ENCODE measurements at places on chromosomes 5 and 9. TPM values are rescaled to one million over a fixed set of nuclear protein-coding genes. Genes with fewer than 3 reads are reported as not detected.

Gene SLC25A48
- polyA plus RNA-seq, result 0.79 TPM

Gene TRIM36
- 1.3 TPM for polyA plus RNA-seq

Gene ST6GALNAC4
- polyA plus RNA-seq, result 14.3 TPM

Gene OR1J2
- not detected for polyA plus RNA-seq

Gene ZNF618
- 14.0 TPM for polyA plus RNA-seq

Gene FCN2
- not detected for polyA plus RNA-seq

Gene BHMT
- polyA plus RNA-seq, result 9.7 TPM

GRCh38 chr5:155254399-155254798 is 240.8 kb downstream of the KIF4B start:
- H3K27ac ChIP-seq, result no peak overlapping the region
- H3K4me1 ChIP-seq, result no peaks in the 10 kb centered on the region
- H3K36me3 ChIP-seq, result no peaks in the 10 kb centered on the region

DNA sequence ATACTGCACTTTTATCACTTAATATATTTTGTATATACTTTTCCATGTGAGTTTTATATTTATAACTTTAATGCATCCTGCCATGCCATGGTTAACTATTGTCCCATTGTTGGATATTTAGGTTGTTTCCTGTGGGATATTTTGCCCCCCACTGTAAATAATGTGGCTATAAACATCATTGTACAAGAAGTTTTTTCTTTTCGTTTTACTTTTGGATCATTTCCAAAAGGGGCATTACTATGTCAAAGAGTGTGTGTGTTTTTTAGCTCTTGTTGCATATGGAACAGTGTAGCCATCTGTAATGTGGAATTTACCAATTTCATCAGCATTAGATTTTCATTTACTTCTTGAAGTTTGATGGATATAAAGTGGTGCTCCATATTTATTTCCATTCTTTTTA is 13.3 kb downstream of the ITGA2 start:
- no peaks in the 10 kb centered on the region for H3K27me3 ChIP-seq
- H3K36me3 ChIP-seq, result no peaks in the 10 kb centered on the region
- DNase-seq, result no peak
- no peaks in the 10 kb centered on the region for H3K4me1 ChIP-seq

DNA sequence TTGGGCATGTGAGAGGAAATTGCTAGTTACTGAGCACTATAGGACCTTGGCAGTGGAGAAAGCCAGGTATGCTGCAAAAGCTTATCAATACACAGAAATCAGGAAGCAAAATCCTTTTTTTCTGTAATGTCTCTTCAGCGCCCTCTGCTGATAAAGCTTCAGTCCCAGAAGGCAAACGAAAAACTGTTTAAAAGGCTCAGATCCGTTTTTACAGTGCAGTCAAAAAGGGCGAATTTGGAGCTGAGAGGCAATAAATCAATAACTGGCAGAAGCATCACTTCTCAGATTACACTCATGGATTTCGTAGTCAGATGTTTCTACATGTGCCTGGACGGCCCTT is 1.1 kb upstream of the MAN2A1 start:
- H3K4me1 ChIP-seq, result peaks cover 14% of the 10 kb centered on the region
- H3K27ac ChIP-seq, result peak overlapping the region; percentile 98
- H3K4me3 ChIP-seq, result peak overlapping the region; percentile 10
- no peaks in the 10 kb centered on the region for H3K36me3 ChIP-seq
- no peaks in the 10 kb centered on the region for H3K27me3 ChIP-seq

DNA sequence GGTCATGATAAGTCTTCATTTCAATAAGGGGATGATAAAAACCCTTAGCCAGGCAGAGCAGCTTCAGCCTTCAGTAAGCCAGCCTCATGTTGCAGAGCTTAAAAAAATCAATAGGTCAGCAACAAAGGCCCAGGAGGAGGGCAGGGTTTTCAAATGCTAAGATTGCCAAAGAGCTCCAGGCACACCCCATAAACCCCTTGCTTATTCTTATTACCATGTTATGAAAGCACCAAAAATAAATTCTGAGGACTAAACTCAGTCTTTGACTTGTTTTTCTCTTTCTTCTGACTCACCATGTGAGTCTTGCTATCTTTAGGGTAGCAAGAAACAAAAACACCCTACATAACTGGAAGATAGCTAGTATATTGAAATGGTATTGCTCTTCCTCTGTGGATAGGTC is 317.1 kb downstream of the KCTD16 start:
- no peaks in the 10 kb centered on the region for H3K36me3 ChIP-seq
- no peak for DNase-seq
- no peak overlapping the region for H3K27ac ChIP-seq
- no peak overlapping the region for H3K4me3 ChIP-seq

- H3K27me3 ChIP-seq, result no peaks in the 10 kb centered on the region
- no peaks in the 10 kb centered on the region for H3K36me3 ChIP-seq
- peak; percentile 44 for DNase-seq
These were observed 59.7 kb downstream of the GGTA1 start for GRCh38 chr9:121439711-121440664.

GRCh38 chr5:151295791-151296477 is 7.6 kb downstream of the SLC36A3 start:
- DNase-seq, result no peak

DNA sequence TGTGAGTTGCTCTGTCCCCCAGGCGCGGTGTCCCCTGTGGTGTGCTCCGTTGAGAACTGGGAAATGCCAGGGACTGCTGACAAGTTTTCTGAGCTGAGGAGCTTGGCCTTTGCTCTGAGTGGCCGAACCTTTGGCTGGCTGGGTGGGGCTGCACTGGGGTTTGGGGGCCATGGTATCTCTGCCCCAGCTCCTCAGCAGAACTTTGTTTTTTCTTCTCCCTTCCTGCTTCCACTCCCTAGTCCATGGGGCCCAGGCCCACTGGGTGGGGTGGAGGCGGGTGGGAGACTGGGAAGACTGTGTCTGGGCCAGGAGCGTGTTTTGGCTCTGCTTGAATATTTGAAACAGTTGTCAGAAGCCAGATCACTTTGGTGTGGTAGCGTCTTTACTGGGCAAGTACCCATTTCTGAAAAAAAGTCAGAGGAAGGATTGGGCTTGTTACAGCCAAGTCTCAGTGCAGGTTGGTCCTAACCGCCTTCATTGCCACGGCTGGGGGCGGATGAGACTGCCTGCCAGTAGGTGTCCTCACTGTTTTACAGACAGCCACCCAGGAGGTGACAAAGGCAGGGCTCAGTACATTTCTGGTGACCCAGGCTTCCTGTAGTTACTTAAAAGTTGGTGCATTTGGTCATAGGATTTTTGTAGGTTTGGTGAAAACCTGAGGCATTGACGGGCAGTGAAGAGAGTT is 92.7 kb downstream of the DAB2IP start:
- H3K4me1 ChIP-seq, result peaks cover 35% of the 10 kb centered on the region
- H3K27me3 ChIP-seq, result no peaks in the 10 kb centered on the region
- no peaks in the 10 kb centered on the region for H3K36me3 ChIP-seq

GRCh38 chr5:56190497-56190896 is 42.6 kb downstream of the ANKRD55 start:
- no peaks in the 10 kb centered on the region for H3K4me1 ChIP-seq
- no peaks in the 10 kb centered on the region for H3K27me3 ChIP-seq
- no peak overlapping the region for H3K27ac ChIP-seq

- DNase-seq, result no peak
- H3K4me3 ChIP-seq, result no peak overlapping the region
- no peaks in the 10 kb centered on the region for H3K36me3 ChIP-seq
These were observed 121.7 kb upstream of the ZNF366 start for GRCh38 chr5:72628771-72629371.

DNA sequence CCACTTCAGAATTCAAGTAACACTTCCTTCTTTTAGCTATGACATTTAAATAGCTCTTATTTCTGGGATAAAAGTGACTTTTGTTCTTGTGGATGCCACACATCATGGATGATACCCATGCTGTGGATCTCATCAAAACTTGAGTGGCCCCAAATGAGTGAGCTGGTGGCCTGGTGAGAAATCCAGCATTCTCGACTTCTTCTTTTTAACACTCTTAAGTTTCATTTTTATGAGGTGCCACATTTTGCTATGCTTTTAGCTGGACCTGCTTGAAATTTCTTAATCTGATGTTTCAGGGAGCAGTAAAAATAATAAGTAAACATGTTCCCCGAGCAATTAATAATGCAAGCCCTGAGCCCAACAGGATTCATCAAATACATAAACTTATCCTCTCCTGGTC is 384.8 kb upstream of the MEF2C start:
- H3K27ac ChIP-seq, result no peak overlapping the region
- no peaks in the 10 kb centered on the region for H3K36me3 ChIP-seq
- no peak for DNase-seq
- H3K4me3 ChIP-seq, result no peak overlapping the region

DNA sequence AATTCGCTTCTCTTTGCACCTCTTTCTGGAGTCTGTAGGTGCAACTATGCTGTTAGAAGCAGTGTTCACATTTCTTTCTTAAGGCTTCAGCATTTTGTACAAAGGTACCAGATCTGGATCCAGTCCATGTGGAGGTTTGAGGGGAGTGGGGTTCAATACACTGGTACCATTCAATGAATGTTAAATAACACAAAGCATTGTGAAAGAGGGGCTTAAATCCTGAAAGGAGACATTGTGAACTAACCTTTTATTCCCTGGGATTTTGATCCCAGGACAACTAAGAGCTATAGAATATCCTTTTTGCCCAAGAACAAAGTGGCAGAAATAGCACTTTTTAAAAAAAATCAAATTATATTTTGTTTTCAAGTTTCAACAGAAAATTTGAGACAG is 107.7 kb upstream of the VCAN start:
- no peak overlapping the region for H3K4me3 ChIP-seq
- no peaks in the 10 kb centered on the region for H3K27me3 ChIP-seq
- H3K27ac ChIP-seq, result no peak overlapping the region
- DNase-seq, result no peak

- no peaks in the 10 kb centered on the region for H3K36me3 ChIP-seq
- H3K27ac ChIP-seq, result no peak overlapping the region
- H3K27me3 ChIP-seq, result no peaks in the 10 kb centered on the region
- H3K4me3 ChIP-seq, result no peak overlapping the region
- no peaks in the 10 kb centered on the region for H3K4me1 ChIP-seq
- no peak for DNase-seq
These were observed 78.1 kb downstream of the CEMIP2 start for GRCh38 chr9:71690063-71690688.

- DNase-seq, result peak; percentile 67
- no peak overlapping the region for H3K27ac ChIP-seq
- peaks cover 8% of the 10 kb centered on the region for H3K4me1 ChIP-seq
- no peaks in the 10 kb centered on the region for H3K27me3 ChIP-seq
- no peaks in the 10 kb centered on the region for H3K36me3 ChIP-seq
- no peak overlapping the region for H3K4me3 ChIP-seq
These were observed 379.8 kb downstream of the TRIM36 start for GRCh38 chr5:114789773-114790402.

DNA sequence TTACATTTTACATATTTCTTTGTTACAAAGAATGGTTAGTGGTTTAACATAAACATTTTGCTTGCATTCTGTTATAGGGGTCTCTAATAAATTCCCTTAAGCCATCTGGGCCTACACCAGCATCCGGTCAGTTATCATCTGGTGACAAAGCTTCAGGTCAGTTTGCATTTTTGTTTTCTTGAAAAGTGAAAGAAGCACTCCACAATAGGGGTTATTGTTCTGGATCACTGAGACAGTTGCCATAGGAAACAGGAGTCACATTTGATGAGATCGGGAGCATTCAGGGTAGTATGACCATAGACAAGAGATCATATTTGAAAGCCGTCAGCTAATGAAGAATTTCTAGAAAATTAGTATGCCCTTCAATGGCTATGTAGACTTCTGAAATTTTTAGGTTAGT is 63.6 kb downstream of the NUP214 start:
- no peak for DNase-seq
- no peaks in the 10 kb centered on the region for H3K36me3 ChIP-seq
- no peaks in the 10 kb centered on the region for H3K4me1 ChIP-seq
- no peak overlapping the region for H3K4me3 ChIP-seq

DNA sequence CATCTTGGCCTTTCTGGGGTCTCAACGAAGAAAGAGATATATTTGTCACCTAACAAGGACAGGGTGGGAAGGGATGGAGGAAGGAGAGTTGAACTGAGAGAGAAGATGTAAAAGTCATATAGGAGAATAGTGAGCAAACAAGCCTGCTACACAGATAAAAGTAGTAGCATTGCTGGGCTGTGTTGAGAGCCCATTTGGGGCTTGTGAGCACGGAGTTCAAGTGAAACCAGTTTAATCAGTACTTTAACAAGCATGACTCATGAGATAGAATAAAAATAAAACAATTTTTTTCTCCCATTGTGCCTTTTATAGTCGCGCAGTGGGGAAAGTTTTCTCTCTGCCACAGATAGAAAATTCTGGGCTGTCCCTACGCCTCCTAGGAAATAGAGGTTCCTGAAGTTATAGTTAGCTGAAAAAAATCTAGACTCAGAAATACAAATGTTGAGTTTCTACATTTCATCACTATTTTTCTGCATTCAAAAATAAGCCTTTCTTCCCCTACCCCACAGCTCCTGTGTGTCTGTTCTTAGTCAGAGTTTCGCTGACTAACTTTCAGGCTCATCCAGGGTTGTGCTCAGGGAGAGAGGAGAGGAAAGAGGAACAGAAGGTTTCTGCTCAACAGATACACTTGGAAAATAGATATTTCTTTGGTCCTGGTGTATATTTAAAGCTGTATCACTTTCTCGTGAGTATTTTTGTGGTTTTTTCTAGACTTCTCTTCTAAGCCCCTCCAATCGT is 395.8 kb upstream of the ADAMTSL1 start:
- H3K4me1 ChIP-seq, result peaks cover 20% of the 10 kb centered on the region
- no peak for DNase-seq
- no peaks in the 10 kb centered on the region for H3K36me3 ChIP-seq
- no peaks in the 10 kb centered on the region for H3K27me3 ChIP-seq

- H3K36me3 ChIP-seq, result no peaks in the 10 kb centered on the region
- DNase-seq, result no peak
- no peaks in the 10 kb centered on the region for H3K27me3 ChIP-seq
- no peak overlapping the region for H3K27ac ChIP-seq
These were observed 36.6 kb downstream of the NCS1 start for GRCh38 chr9:130208600-130209347.

DNA sequence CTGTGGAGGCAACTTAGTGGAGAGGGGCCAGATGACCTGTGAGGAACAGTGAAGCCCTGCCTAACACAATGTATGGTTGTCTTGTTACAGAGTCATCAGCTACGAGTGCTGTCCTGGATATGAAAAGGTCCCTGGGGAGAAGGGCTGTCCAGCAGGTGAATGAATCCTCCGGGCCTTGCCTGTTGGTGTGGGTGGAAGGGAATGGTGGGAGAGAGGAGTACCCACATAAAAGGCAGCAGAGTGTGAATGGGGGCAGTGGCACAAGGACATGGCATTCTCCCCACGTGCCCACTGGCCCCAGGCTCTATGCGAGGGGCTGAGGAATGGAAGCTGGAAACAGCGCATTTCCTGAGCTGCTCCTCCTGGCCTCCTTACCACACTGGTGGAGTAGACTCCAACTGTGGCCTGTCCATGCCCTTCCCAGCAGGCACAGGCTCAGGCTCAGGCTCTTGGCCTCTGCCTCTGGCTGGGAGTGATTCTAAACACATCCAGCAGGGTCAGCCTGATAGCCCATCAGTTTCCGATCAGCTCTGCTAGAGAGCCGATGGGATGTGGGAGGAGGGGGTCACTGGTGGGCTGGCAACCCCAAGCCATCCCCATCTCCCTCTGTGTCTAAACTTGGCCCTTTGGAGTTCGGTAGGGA is 15.3 kb downstream of the TGFBI start:
- H3K4me3 ChIP-seq, result no peak overlapping the region
- no peaks in the 10 kb centered on the region for H3K36me3 ChIP-seq
- H3K27ac ChIP-seq, result no peak overlapping the region
- no peak for DNase-seq
- peaks cover 7% of the 10 kb centered on the region for H3K4me1 ChIP-seq

GRCh38 chr5:96051401-96051830 is 89.8 kb upstream of the ELL2 start:
- H3K27me3 ChIP-seq, result no peaks in the 10 kb centered on the region
- no peak for DNase-seq
- no peak overlapping the region for H3K27ac ChIP-seq
- no peaks in the 10 kb centered on the region for H3K4me1 ChIP-seq
